NCI-H1436 treated with DMSO at 0.1 percent for 48 hours (cell line): ENCODE measurements at places on chromosomes 5 and 9.

DNA sequence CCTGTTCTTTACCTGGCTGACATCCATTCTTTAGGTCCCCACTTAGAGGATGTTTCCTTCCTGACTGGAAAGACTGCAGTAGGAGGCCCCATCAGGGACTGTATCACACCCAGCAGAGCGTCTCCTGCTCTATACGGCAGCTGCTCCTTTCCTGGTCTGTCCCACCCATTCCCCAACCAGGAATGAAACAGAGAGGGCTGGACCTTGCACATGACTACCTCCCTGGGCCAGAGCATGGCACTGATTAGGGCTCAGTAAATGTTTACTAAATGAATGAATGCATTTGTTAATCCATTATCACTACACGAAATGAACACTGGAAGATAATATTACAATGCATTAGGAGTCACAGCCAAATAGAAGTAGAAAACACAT is 76.4 kb downstream of the ABCA1 start:
- DNase-seq, result no peak

DNA sequence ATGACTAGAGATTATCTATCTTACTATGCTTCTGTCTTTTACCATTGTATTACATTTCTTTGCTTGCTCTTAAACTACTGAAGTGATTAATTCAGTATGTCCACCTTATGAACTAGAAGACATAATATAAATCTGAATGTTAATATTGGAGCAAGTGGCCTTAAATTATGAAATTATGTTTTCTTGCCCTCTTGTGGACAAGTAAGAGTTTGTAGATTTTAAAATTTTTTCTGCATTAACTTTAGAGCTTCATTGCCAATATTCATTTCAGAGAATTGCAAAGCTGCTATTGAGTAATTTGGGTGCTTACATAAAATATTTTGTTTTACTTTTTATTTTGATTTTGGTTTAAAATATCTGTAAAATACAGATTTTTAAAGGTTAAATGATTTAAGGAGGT is 55.3 kb downstream of the RANBP17 start:
- no peak for DNase-seq

GRCh38 chr9:131395157-131396098 is 1.5 kb downstream of the PRRC2B start:
- no peak for DNase-seq

- no peak for DNase-seq
Measured at GRCh38 chr5:146607659-146608332, 91.8 kb upstream of the GPR151 start.

DNA sequence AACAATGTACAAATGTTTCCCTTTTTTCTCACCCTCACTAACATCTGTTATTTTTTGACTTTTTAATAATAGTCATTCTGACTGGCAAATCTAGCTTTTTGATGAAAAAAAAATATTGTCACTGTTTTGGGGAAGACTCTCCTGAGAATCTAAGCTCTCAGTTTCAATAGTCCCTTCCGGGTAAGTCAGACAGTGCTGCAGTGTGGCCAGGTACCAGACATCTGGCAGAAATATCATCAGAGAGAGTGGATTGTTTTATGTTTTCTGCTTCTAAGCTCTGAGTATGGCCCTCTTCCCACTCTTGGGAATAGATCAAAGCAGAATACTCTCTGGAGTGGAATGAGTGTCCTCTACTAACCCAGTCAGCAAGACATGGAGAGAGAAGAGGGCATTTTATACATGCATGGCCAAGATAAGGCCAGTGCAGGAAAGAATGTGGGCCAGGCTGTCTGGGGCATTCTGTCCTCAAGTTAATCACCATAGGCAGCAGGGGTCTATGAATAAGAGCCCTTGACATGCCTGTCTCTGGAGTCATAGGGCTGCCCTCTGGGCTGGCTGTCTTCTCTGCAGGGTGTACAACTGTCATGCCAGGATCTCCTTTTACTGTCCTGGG is 38.5 kb upstream of the OR2S2 start:
- no peak for DNase-seq

GRCh38 chr5:141868541-141868940 is 9.7 kb downstream of the PCDH1 start:
- no peak for DNase-seq

DNA sequence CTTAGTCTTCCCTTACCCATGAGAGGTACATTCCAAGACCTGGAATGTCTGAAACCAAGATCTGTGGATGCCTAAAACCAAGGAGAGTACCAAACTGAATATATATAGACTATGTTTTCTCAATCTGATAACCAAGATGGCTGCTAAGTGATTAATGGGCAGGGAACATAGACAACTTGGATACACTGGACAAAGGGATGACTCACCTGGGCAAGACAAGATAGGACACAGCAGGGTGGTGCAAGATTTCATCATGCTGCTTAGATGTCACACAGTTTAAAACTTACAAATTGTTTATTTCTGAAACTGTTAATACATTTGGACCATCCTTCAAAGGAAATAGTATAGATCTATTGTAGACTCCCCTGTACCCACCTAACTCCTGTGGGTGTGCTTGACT is 130.9 kb downstream of the HTR1A start:
- no peak for DNase-seq

GRCh38 chr5:78841767-78842166 is 143.3 kb downstream of the ARSB start:
- no peak for DNase-seq

DNA sequence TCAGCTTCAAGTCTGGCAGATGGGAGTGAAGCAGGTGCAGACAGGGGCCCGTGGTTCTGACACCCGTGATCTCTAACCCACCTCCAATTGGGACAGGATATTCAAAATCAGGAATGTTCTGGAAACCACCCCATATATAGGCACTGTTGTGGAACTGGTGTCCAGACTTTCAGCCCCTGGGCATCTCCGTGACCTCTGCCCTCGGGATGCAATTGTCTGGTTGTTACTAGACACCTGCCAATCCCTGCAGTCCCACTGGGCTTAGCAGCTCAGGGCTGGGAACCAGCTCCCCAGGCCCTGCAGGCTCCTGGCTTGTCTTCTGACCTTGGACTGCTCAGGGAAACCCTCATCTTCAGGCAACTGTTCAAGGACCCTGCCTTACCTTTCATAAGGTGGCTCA is 38.8 kb downstream of the NTNG2 start:
- no peak for DNase-seq

DNA sequence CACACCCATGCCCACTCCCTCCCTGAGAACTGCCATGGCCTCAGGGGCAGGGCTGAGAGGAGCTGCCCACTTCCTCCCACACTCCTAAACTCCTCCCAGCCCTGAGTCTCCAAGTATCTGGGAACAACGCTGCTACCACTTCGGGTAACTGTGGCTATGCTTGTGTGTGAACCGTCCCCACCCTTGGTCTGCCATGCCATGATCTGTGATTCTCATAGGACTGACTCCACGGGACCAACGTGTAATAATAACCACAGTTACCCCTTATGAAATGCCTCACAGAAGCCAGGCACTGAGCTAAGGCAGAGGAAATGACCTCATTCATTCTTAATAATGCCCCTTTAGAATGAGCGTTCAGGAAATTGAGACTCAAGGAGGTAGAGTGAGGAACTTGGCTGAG is 103.9 kb upstream of the SMIM23 start:
- DNase-seq, result no peak

GRCh38 chr5:139419226-139420192 is 15.6 kb upstream of the SPATA24 start:
- no peak for DNase-seq

- DNase-seq, result no peak
Measured at GRCh38 chr5:124643336-124643735, 103.1 kb downstream of the ZNF608 start.

- DNase-seq, result no peak
Measured at GRCh38 chr9:18404434-18405029, 69.4 kb upstream of the ADAMTSL1 start.

DNA sequence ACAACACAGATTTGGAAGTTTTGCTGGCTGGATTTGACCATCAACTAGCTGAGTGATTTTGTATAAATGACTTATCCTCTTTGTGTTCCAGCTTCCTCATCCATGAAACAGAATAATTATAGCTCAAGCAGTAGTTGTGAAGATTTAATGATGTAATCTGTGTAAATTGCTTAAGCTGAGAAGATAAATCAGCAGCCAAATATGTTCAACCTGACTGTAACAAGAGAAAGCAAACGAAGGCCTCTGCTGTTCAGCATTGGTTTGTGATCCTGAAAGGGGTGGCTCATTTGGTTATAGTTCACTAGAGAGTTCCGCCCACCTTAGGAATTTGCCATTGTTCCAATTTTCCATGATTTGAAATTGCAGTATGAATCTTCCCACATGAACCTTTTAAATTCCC is 75.7 kb upstream of the CCDC112 start:
- DNase-seq, result no peak

- no peak for DNase-seq
Measured at GRCh38 chr9:11323457-11323856, 710.7 kb upstream of the PTPRD start.
